ENCODE measurements at places on chromosomes 7 and 10.

DNA sequence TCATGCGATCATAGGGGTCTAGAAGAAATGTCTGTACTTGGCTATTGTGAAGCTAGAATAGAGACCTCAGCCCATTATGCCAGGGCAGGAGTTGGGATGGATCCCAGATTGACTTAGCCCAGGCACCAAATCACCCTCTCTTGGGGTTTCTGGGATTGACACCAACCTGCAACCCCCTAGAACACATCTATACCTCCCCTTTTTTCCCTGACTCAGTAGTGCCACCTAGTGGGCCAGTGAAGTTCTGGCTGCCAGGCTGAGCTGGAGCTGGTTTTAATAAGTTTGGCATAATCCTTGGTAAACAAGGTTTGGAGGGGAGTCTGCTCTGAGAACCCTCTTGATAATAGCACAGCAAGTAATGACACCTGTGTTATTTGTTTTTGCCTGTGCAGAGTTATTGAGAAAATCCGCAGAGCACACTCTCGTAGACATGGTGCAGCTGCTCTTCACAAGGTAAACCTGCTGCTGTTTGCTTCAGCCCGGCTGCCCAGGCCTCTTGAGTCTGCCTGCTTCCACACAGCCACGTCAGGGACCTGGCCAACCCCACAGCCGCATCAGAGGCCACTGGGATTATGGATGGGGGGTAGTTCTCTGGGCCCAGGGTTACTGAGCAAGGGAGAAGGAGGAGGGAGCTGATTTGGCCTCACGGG lies 43.3 kb upstream of the NFKB2 start:
- no peak for DNase-seq

DNA sequence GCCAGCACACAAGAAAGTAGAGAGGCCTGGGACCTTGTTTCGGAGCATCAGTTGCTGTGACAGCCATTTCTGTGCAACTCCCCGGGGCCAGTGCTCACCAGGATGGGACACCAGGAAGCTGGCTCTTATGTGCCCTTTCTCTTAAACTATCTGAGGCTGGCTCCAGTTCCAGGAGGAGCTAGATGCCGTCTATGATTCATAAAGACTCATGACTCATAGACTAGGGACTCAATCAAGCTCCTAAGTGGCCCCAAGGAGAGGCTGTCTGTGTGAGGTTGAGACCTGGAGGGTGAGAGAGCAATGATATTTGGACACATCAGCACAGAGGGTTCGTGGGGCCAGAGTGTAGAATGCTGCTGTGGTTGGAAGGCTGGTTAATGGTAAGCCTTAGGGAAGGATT lies 580.1 kb downstream of the CCSER2 start:
- no peak for DNase-seq

DNA sequence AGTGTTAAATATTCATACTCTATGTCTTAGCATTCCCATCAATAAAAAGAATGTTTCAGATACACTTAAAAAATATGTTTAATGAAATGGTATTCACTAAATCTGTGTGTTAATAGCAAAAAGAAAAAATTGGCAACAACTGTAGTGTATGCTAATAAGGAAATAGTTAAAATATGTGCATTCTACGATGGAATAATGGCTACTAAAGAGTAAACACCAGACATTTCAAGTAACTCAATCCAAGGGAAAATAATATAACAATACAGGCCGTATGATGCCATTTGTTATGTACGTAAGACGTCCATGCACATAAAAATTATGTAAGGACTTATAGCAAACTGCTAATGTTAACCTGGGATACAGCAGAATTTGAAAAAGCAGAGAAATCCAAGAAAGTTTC lies 46.6 kb downstream of the MAD1L1 start:
- no peak for DNase-seq

DNA sequence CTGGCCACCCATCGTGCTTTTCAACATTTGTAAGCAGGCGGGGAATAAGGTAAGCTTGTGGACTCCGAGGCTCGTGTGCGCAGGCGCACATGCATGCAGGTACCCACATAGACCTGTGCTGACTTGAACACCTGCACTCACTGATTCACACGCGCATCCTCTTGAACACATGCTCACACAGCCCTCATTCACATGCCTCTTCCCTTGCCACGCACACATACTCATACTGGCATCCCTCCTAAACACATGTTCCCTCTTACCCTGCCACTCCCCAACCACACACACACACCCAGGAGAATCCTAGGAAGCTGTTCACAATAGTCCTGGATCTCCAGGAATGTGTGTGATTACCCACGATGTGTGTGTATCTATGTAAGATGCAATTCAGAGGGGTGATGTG lies 44.1 kb upstream of the LBX1 start:
- DNase-seq, result no peak

GRCh38 chr7:85509476-85509875 lies 322.6 kb upstream of the SEMA3D start:
- DNase-seq, result no peak

- DNase-seq, result no peak
Observed at GRCh38 chr10:86329896-86330680, 36.5 kb downstream of the GRID1 start.

GRCh38 chr10:97764519-97764931 lies 7.3 kb downstream of the SFRP5 start:
- no peak for DNase-seq

- peak; percentile 2 for DNase-seq
Observed at GRCh38 chr10:42952349-42952748, 124.5 kb upstream of the RET start.

- DNase-seq, result peak; percentile 12
Observed at GRCh38 chr10:109961174-109962001, 38.1 kb upstream of the XPNPEP1 start.

DNA sequence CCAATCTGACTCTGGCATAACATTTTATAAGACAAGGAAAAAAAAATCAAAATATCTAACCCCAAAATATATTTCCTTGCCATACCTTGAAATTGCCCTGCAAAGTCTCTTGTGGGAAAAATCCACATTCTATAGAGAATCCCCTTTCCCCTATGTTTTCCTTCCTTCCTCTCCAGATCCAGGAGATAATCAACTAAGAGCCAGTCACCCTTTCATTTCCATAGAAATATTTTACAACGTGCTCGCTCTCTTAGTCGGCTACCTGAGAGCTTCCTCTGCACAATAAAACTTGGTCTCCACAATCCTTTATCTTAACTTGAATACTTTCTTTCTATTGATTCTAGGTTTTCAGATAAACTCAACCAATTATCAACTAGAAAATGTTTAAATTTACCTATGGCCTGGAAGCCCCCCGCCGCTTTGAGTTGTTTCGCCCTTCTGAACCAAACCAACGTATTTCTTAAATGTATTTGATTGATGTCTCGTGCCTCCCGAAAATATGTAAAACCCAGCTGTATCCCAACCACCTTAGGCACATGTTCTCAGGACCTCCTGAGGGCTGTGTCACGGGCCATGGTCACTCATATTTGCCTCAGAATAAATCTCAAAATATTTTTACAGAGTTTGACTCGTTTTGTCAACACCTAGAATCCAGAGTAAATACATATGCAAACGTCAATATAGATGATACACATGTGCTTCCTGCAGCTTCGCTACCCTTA lies 869 bp downstream of the PSAP start:
- DNase-seq, result no peak

GRCh38 chr10:67308912-67309311 lies 383.1 kb downstream of the LRRTM3 start:
- DNase-seq, result no peak

- DNase-seq, result no peak
Observed at GRCh38 chr7:13749636-13750035, 239.8 kb downstream of the ETV1 start.

DNA sequence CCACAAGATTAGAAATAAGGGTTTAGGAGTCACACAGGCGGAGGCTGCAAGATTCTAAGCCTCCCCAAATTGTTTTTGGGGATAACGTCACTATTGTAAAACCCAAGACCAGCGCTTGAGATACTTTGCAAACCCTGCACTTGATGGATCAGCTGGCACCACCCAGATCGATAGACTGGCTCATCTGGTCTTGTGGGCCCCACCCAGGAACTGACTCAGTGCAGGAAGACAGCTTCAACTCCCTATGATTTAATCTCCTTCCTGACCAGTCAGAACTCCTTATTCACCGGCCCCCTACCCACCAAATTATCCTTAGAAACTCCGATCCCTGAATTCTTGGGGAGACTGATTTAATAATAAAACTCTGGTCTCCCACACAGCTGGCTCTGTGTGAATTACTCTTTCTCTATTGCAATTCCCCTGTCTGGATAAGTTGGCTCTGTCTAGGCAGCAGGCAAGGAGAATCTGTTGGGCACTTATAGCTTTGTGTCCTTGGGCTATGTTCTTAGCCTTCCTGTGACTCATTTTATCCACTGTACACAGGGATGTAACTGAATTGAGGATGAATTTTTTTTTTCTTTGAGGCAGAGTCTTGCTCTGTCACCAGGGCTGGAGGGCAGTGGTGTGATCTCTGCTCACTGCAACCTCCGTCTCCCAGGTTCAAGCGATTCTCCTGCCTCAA lies 64.4 kb upstream of the CARD11 start:
- no peak for DNase-seq

GRCh38 chr7:141053626-141054025 lies 20.2 kb upstream of the TMEM178B start:
- DNase-seq, result no peak

DNA sequence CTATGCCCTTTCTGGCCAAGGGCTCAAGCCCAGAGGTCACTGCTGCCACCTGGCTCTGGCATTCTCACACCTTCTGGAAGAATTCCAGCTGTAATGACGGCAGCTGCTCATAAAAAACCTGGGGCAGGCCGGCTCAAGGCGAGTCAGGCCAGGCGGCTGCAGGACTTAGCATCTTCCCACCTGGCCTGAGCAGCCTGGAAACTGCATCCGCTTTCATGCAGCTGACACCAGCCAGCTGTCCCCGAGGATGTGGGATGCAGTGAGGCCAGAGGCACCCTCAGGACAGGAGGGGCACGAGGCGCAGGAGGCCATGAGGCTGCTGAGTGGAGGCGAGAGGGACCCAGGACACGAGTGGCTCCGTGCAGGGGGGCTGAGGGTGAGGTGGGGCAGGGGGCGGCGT lies 47.5 kb upstream of the ADGRA1 start:
- no peak for DNase-seq

- DNase-seq, result no peak
Observed at GRCh38 chr7:112296432-112296831, 89.9 kb downstream of the ZNF277 start.

DNA sequence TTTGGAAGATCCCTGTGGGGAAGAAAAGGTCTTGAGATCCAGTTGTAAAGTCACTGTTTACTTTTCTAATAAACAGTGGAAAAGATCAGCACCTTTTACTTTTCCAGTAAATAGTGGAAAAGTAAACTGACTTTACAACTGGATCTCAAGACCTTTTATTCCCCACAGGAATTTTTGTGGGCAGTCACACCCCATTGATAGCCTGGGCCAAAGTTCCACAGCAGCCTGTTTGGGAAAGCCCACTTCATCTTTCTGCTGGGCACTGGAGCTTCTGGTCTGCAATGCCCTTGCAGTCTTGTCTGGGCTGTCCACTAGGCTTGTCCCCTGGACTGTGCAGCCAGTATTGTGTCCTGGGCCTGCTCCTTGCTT lies 50.2 kb downstream of the ADCY1 start:
- DNase-seq, result no peak

- peak; percentile 93 for DNase-seq
Observed at GRCh38 chr10:11551916-11552602, 59.4 kb downstream of the USP6NL start.

GRCh38 chr10:126500866-126501265 lies 112.6 kb upstream of the ADAM12 start:
- no peak for DNase-seq

GRCh38 chr10:93413252-93413689 lies 68.9 kb downstream of the MYOF start:
- no peak for DNase-seq

- DNase-seq, result no peak
Observed at GRCh38 chr10:63027531-63027930, 105.6 kb upstream of the NRBF2 start.

DNA sequence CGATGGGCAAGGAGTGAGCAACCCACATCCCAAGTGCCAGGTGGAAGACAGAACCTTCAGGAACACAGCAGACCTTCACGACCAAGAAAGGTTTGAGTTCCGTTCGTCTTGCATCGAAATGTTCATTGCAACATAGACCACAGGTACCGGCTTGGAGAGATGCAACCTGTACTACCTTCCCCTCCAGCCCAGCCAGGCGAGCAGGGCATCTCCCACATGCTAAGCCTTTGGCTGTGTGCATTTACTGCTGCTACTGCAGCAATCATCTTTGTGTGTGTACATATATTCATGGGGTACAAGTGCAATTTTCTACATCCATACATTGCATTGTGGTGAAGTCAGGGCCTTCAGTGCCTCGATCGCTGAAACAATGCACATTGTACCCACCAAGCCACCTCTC lies 58.8 kb downstream of the CTBP2 start:
- no peak for DNase-seq

GRCh38 chr10:69375307-69376151 lies 41.2 kb downstream of the TACR2 start:
- no peak for DNase-seq

Data from epithelial cell of prostate (primary cell).